Activated T-cell treated with anti-CD3 and anti-CD28 coated beads, Interleukin-2, amount 50 U/mL, for 72 hours (primary cell): ENCODE measurements at places on chromosomes 4 and X.

DNA sequence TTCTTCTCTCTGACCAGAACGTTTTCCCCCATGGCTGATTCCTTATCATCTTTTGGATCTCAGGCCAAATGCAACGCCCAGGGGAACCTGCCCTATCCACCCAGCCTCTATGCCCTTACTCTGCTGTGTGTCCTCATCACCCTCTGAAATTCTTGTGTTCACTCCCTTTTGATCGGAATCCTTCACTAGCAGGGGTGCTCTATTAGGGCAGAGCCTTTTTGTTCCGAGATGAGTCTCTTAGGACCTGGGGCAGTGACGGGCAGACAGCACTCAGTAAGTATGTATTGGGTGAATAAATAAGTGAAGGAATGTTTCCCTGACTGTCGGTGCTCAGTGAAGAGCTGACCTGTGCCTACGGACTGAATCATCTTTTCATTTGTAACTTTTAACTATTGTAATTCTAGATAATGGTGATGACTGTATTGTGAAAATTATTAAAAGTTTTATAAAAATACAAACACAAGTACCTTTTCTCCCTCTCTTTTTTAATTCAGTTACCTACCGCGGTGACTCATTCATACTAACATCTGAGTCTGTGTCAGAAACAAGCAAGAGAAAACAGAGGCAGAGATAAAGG is 4.8 kb upstream of the TENM3 start:
- DNase-seq, result no peak

DNA sequence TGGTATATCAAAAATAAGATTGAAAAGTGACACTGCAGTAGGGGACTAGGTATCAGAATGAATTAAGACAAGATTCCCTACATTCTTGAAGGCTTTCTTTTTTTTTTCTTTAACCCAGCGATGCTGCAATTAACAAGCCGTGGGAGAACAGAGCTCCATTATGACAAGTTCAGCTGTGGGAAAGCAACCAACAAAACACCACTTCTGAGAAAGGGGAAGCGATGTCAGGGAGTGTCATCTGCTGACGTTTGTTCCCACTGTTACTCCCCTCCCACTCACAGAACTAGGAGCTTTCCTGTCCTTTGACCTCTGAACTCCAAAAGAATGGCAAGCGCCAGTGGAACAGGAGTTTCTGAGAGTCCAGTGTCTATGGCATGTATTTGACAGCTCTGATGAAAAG is 90.2 kb upstream of the SLITRK2 start:
- no peak for DNase-seq

- DNase-seq, result no peak
Measured at GRCh38 chr4:176276710-176277109, 7.7 kb upstream of the ASB5 start.

- peak; percentile 58 for DNase-seq
Measured at GRCh38 chrX:51332188-51332942, at the start of gene NUDT10. TSS of gene NUDT10 (plus strand) at chrX:51332822. CDS start at chrX:51332966, 144 bp downstream.

GRCh38 chrX:134865682-134866255 is 125.0 kb upstream of the SMIM10 start:
- DNase-seq, result no peak

DNA sequence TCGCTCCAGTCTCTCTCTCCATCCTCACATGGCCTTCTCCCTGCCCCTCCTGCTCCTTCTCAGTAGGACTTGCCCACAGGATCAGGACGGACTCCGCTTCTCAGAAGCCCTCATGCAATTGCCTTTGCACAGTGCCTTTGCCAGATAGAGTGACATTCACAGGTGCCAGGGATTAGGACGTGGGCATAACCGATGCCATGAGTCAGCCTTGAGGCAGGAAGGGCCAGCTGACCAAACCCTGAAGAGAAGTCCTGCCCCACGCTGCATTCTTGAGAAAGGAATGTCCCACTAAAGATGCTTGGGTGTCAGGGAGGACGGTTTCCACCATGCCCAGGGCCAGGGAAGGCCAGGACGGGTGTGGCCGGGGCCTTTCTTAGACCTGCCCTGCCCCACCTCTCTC is 6.6 kb upstream of the GRPEL1 start:
- DNase-seq, result no peak

- DNase-seq, result no peak
Measured at GRCh38 chr4:187171706-187172339, 448.2 kb upstream of the FAT1 start.

DNA sequence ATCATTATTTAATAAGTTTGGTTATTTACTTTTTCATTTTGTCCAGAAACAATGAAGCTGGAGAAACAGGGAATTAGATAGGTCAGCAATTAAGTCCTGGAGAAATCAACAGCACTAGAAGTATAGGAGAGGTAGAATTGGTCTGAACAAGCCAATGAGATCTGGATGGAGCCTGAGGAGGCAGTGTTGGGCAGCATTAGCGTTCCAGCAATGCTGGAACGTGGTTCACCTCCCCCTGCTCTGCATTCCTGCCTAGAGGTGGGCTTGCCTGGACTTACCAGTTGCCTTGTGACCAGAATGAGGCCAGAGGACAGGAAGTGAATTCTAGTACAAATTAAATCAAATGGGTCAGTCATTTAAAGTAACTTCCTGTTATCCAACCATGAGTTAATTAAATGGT is 4.6 kb downstream of the RASSF6 start:
- no peak for DNase-seq

DNA sequence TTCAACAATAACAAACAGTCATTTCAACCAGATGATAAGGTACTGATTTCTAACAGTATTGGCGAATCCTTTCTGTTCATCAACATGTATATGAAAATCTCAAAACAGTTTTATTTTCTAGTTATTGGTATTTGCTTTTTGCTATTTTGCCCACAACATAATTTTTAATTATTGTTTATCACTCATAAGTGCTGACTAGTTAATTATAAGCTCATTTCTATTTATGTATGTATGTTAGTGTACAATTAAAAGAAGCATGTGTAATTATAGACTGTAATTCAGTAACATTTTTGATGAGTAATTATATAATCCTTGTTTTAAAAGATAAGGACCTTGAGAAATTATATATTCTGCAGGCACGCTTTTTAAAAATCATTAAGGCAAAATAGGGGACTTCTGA is 67.2 kb upstream of the NPNT start:
- DNase-seq, result no peak

- DNase-seq, result peak; percentile 40
Measured at GRCh38 chr4:122152711-122153226, 638 bp downstream of the BLTP1 start.
